NCI-H2081 treated with DMSO at 0.1 percent for 48 hours (cell line): ENCODE measurements at places on chromosomes 16 and 17.

DNA sequence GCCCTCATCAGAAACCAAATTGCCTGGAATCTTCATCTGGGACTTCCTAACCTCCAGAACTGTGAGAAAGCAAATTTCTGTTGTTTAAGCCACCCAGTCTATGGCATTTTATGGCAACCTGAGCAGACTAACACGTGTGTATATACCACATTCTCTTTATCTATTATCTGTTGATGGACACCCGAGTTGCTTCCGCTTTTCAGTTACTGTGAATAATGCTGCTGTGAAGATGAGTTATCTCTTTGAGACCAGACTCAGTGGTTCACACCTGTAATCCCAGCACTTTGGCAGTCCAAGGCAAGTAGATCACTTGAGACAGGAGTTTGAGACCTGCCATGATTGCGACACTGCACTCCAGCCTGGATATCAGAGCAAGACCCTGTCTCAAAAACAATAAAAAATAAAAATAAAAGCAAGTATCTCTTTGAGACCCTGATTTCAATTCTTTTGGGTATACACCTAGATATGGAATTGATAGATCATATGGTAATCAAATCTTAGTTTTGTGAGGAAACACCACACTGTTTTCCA is 27.2 kb upstream of the CNEP1R1 start:
- DNase-seq: no peak

GRCh38 chr16:11482946-11483748 is 103.6 kb downstream of the LITAF start:
- DNase-seq: no peak

DNA sequence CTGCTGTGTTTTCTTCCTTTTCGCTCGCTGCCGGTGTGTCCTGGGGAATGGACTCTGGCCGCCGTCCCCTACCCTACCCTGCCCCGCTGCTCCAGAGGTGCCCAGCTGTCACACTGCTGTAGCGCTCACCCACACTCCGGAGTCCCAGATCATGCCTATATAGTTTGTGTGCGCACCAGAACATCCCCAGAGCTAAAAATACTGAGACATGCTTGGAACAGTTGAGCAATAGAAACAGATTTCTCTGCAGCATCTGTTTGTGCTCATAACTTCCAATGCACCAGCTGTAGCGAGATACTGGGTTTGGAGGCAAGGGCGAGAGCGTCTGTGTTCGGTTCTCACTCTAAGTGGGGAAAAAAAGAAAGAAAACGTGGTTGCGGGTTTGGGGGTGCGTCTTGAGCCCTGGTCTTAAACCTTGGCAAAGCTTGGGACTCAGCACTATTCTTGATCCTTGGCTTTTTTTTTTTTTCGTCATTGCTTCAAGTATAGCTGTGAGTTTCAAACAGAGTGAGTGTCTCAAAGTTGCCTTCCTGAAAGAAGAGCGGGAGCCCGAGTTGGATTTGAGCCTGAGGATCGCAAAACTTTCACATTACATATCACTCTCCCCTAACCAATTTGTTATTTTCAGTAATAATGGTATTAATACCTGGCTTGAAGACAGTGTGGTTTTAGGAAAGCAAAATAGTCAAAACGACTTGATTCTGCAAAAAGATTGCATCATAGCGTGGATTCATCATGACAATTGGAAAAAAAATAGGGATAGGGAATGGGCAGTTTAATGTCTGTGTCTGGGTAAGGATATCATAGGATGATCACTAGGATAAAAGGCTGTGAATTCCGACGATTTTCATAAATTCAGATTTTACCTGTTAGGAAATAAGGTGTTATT is 621 bp downstream of the KCNJ2 start:
- no peak for DNase-seq

DNA sequence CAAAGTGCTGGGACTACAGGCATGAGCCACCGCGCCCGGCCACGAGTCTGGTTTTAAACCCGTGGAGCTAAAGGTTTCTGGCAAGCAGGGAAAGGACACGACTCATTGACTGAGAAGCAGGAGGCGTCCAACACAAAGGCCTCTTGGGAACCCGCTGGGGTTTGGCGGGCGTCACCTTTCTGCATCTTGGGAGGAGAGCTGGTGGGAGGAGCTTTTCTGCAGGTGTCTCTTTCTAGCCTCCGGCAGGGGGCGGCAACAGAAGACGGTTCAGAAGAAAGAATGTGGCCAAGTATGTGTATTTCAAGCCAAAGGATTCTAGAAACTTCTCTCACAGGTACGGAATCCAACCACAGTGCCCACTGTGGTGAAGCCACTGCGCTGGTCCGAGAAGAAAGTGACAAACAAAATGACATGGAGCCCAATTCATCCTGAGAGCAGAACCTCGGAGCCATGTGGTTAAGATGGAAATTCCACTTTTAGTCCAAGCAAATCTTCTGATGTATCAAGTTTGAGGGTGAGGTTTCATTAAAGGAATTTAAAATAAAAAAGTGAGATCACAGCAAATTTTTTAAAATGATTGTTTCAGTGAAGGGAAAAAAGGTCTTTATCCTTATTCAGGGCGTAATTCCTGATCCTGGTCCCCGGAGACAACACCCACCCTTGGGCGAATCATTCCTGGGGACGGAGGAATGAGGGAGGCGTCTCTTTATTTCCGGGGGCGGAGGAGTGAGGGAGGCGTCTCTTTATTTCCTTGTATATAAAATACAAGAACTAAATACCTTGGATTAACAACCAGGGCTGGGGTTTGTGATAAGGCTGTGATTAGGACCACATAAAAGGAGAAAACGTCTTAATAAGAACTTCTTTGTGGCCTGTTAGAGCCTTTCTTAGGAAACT is 97.6 kb downstream of the MRM3 start:
- DNase-seq: no peak

GRCh38 chr17:41836550-41837196 is 641 bp upstream of the NT5C3B start:
- no peak for DNase-seq

GRCh38 chr17:51087072-51087757 is 33.5 kb downstream of the SPAG9 start:
- no peak for DNase-seq

GRCh38 chr17:30599428-30600059 is 122.3 kb downstream of the GOSR1 start:
- no peak for DNase-seq

GRCh38 chr17:15437303-15437635 is 30.2 kb downstream of the CDRT4 start:
- DNase-seq: no peak

DNA sequence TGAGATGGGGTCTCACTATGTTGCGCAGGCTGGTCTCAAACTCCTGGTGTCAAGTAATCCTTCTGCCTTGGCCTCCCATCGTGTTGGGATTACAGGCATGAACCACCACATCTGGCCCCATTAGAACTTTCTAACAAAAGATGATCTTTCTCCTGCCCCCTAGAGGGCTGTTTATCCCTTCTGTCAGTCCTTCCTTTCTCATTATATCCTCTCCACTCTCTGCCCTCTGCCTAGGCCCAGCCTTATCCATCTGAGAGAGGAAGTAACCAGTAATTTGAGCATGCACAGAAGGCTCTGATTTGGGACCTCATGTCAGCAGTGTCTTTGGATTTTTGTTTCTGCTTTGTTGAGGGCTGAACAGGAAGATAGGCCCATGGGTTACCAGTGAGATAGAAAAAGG is 4.4 kb upstream of the DHX40 start:
- DNase-seq: no peak

- no peak for DNase-seq
These were observed 61.2 kb upstream of the NETO2 start for GRCh38 chr16:47204736-47205504.

- DNase-seq: no peak
These were observed 2.2 kb downstream of the SERPINF2 start for GRCh38 chr17:1744551-1745512.

DNA sequence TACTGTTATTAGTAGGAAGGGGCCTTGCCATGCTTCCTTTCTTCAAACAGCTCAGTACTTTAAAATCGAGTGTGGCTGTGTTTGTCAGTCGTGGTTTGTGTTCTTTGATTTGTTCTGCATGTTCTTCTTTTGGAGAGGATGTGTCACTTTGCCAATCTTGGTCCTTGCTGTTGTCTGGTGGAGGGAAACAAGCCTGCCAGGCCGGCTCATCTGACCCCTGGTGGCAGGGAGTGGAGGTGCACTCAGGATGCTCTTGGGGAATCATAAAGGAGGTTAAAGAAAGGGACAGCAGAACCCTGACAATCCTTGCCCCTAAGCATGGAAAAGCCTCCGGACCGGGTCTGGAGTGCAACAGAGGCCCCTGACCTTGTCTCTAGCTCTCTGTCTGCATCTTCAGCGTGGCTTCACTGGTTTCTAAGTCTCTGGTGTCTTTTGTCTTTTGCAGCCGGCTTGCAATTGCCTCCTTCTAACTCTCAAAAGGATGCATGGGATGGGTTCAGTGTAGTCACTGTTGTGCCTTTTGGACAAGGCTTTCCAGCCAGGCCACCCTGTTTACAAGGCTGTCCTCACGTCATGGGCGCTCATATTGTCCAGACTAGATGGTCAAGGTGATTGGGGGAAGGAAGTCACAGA is 135.8 kb downstream of the WWOX start:
- DNase-seq: no peak

- DNase-seq: no peak
These were observed 3.3 kb downstream of the CLEC3A start for GRCh38 chr16:78025631-78026030.

DNA sequence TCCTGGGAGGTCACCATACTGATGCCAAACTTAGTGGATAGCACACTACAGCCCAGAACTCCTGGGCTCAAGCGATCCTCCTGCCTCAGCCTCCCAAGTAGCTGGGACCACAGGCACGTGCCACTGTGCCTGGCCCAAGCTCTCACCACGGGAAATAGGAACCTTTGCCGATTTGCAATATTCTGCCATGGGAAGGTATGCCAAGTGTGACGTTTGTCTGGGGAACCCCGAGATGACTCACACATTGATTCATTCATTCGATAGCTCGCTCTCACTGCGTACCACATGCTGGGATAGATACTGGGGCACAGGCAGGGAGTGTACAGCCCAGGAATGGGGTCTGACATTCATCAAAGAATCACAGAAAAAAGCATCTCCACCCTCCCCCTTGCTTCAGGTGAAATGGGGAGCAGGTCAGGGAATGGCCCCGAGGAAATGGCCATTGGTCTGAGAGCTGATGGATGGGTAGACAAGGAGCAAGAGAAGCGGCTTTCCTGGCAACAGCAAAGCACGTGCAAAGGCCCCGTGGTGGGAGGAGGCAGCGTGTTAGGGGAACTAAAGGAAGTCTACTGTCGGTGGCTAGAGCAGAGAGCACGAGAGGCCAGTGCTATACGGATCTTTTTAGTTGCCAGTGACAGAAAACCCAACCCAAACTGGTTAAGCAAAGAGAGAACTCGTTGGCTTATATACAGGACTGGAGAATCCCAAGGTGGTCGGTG is 44.1 kb downstream of the DNAH17 start:
- no peak for DNase-seq

DNA sequence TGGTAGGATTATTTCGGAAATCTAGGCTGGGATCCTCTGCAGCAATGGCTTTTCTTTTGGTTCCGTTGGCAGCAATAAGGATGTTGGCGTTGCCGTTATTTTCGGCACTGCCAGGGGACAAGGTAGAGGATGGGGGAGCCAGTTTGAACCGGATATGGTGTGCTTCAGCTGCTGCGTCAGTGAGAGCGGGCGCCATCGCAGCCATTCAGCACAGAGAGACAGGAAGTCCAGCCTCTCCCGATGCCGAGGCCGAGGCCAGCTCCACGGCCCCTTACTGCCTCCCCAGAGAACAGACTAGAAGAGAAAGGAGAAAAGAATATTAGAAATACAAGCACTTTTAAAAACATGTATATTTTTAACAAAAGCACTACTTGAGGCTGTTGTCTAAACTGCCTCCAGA is 21.3 kb downstream of the KANSL1 start:
- DNase-seq: no peak

GRCh38 chr17:12815642-12816141 is 26.4 kb downstream of the ARHGAP44 start:
- DNase-seq: no peak

- DNase-seq: no peak
These were observed 109.1 kb downstream of the ZFHX3 start for GRCh38 chr16:72938795-72939164.

DNA sequence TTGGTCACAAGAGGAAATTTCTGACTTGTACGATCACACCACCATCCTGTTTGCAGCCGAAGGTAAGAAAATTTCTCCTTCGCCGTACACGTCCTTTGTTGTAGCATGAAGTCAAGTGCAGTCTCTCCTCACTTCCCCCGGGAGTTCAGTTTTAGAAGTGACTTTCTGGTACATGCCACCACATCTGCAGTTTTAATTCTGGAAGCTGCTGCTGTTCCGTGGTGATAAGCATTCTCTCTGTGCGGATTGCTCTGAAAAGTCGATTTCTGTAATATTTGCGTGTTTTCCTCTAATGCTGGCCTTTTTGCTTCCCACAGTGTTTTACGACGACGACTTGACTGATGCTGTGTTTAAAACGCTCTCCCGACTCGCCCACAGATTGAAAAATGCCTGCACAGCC is 20.6 kb downstream of the METTL22 start:
- DNase-seq: no peak

GRCh38 chr17:66492561-66493005 is 190.2 kb downstream of the PRKCA start:
- DNase-seq: no peak

DNA sequence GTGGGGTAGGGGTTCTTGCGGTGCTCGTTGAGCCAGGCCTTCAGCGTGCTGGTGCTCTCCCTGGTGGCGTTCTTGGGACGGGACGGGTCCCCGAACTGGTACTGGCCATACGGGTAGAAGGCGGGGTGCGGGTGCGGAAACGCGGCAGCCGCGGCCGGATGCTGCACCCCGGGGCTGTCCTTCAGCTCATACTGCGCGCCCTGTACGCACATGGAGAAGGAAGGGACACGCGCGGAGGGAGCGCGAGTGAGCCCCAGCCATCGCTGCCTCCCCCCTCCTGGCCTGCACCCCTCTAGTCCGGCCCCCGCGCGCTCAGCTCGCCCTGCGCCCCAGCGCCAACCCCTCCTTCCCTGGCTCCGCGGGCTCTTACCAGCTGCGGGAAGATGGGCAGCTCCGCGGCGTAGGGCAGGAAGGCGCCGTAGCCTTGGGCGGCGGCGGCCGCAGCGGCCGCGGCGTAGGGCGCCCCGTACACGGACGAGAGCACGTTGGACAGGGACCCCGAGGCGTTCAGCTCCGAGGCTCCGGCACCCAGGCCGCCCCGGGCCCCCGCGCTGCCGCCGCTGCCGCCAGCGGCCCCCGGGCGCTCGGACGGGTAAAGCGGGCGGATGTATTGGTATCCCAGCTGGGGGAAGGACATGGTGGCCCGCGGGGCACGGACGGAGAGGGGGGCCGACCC is 1.0 kb downstream of the IRX3 start:
- DNase-seq: no peak

DNA sequence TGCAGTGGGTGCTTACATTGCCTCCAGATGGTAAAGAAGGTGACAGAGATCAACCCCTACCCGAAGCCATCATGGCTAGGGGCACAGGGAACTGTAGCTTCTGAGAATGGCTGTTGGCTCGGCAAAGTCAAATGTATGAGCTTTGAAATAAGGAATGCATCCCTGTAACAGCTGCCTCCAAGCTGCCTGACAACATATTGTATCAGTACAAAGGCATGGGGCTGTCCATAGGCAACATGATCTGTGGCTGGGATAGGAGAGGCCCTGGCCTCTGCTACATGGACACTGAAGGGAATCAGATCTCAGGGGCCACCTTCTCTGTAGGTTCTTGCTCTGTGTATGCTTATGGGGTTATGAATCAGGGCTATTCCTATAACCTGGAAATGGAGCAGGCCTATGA is 119.2 kb upstream of the NETO2 start:
- DNase-seq: no peak
